H7 (cell line): ENCODE measurements at places on chromosomes 11 and 22.
A peak's percentile ranks its signal among the peaks of the same experiment; 100 is the strongest.

DNA sequence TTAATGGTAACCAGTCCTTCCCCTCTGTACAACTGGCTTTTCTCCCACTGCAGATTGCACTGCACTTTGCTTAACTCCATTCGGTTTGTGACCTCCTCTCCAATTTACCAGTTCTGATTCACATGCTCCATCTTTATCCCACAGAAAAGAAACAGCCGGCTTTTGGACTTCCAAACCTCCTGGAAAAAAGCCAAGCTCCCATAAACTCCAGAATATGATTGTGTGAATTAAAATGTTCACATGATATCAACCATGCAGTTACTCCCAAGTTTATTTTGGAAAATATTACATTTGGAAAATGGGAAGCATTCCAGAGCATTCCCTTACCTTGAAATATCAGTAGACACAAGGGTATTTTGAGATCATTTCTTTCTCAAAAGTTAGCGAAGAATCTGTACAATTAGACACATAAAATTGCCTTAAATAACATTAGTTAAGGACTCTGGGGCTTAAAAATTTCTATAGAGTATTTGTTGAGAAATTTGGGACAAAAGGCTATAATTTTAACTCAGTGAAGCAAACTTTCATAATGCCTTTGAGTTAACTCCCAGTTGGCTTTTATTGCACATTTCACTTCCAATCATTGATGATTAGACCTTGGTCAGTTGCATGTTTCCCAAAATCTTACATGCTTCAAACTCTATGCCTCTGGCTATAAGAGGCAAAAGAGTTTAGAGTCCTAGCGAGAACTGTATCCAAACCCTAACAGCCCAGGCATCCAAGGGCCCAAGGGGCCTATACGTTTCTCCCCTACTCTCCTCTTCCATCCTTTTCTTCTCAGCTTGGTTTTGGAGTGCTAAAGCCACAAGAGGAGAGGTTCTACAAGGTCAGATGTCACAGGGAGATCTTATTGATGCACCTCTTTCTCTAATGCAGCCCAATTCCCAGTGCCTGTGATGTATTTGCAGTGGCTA lies 23.6 kb upstream of the TMEM135 start:
- DNase-seq, result no peak

DNA sequence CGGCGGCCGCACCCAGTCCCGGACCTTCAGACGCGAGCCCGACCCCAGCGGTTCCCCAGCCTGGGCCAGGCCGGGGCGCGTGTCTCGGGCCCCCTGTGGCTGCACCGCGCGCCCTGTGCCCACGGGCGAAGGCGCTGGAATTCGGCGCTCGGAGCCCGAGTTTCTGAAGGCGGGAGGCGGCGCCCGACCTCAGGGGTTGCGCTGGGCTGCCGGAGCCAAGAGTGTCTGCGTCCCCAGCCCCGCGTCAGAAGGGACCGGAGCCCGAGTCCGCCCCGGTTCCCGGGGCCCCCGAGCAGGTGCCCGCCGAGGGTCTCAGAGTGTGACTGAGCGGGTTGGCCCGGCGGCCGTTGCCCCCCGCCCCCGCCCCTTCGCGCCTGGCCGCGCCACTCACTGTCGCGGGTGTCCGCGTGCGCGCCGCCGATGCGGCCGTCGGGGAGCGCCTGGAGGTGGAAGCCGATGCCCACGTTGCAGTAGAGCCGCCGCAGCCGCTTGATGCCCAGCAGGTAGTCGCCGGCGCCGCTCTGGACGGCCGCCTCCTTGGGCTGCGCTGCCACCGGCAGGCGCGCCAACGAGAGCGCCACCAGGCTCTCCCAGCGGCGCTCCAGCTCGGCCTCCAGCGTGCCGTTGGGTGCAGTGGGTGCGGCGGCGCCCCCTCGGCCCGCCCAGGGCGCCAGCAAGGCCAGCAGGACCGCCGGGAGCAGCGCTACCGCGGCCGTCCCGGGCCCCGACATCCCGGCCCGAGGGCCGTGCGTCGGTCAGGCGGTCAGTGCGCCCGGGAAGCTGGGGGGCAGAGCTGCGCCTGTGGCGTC lies 583 bp downstream of the FGF4 start:
- peak; percentile 81 for DNase-seq

- DNase-seq, result no peak
These were observed 164.5 kb downstream of the MIAT start for GRCh38 chr22:26821854-26822253.

- no peak for DNase-seq
These were observed 98.8 kb downstream of the BCR start for GRCh38 chr22:23278883-23279675.

DNA sequence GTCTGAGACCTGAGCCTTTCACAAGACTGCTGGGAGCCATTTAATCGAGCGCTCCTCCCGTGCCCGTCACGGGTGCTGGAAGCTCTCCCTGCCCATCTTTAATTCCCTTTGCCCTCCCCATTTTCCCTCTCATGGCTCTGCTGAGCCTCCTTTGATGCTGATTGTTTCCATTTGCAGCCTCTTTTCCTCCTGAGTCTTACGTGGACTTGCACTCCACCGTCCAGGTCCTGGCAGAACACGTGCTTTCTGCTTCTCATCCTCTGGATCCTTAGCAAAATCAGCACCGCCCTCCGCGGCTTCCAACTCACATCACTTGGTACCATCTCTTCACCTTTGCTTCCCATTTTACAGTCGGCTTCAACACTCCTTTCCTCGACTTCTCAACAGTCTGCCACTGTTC lies 7.3 kb downstream of the IFT27 start:
- DNase-seq, result peak; percentile 11

- DNase-seq, result no peak
These were observed 11.1 kb downstream of the MICAL2 start for GRCh38 chr11:12121517-12121916.

DNA sequence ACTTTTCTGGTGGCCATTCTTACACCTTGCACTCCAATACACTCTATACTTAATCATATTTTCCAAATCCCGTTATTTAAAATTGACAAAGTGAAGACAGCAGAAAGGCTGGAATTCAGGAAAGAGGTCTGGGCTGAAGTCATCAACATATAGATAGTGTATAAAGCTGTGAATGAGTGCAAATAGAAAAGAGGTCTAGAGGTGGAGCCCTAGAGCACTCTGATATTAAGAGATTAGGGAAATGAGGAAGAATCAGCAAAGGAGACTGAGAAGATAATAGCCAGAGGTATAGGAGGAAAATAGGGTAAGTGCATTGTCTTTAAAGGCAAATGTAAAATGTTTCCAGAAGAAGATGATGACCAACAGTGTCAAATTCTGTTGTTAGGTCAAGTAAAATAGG lies 7.9 kb downstream of the CTR9 start:
- DNase-seq, result no peak

DNA sequence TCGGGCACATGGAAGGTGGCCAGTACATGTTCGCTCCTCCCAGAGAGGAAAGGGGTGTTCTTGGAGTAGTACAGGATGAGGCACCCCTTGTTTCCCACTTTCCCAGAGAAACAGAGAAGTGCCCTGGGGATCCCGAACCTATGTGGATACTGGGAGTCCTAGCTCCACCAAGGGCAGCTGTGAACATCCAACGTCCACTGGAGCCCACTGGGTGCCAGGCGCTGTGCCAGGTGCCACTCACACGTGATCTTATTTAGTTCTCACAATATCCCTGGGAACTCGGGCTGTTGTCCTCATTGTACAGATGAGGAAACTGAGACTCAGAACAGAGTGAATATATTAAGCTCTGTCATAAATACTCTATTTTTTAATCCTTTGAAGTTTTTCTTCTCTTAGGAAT lies 12.0 kb downstream of the SLCO2B1 start:
- DNase-seq, result no peak
